T-cell (primary cell): ENCODE measurements at places on chromosomes 16 and 17. TPM values are rescaled to one million over a fixed set of nuclear protein-coding genes. Genes with fewer than 3 reads are reported as not detected.
A peak's percentile ranks its signal among the peaks of the same experiment; 100 is the strongest.

Gene KCNJ16
- total RNA-seq, result not detected

Gene KRT14
- total RNA-seq, result not detected

- peaks cover 81% of the 10 kb centered on the region for H3K27me3 ChIP-seq
- H3K4me1 ChIP-seq, result no peaks in the 10 kb centered on the region
- no peaks in the 10 kb centered on the region for H3K36me3 ChIP-seq
Observed at GRCh38 chr16:75262800-75263127, 11.3 kb upstream of the BCAR1 start.

Gene PTX4
- total RNA-seq, result not detected

DNA sequence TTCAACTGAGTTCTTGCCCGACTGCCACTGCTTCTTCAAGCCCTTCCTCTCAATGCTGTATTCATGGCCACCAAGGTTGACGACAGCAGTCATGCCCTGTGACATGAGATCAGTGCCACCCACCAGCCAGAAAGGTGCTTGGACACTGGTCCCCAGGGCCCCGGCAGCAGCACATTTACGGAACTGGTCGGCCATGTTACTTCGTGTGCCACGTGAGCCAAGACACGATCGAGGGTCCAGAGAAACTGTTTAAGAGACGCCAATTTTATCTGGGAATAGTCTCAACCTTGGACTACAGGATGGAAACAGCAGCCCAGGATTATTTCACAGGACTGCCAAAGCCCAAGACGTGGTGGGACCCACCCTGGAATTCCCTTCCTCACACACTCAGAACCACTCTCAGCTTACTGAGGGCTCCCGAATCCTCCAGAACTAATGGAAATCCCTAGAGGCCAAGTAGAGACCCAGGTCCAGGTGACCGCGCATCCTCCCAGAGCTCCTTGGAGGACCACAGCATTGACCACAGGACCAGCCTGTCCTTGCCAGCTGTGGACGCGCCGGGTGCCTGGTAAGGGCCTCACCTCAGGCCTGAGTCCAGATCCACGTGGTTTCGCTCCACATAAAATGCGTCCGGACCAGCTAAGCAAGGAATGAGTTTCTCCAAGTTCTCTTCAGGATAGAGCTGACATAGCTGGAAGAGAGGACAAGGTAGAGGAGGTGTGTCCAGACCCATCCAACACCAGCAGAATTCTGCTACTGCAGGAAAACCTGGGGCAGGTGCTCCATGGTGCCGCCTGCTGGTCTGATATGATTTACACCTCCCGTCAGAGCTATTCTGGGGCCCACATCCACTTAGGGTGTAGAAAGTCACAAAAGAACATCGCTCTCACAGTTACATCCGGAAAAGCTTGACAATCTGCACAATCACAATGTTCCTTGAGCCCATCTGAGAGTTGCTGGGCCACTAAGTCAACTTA lies 28.2 kb downstream of the MAP1LC3B start:
- H3K27me3 ChIP-seq, result no peaks in the 10 kb centered on the region
- H3K4me3 ChIP-seq, result no peak overlapping the region
- no peak overlapping the region for H3K27ac ChIP-seq
- no peaks in the 10 kb centered on the region for H3K4me1 ChIP-seq

GRCh38 chr17:43020030-43020621 lies 2.1 kb downstream of the VAT1 start:
- DNase-seq, result no peak
- no peaks in the 10 kb centered on the region for H3K27me3 ChIP-seq
- peaks cover 58% of the 10 kb centered on the region for H3K4me1 ChIP-seq
- no peak overlapping the region for H3K27ac ChIP-seq

DNA sequence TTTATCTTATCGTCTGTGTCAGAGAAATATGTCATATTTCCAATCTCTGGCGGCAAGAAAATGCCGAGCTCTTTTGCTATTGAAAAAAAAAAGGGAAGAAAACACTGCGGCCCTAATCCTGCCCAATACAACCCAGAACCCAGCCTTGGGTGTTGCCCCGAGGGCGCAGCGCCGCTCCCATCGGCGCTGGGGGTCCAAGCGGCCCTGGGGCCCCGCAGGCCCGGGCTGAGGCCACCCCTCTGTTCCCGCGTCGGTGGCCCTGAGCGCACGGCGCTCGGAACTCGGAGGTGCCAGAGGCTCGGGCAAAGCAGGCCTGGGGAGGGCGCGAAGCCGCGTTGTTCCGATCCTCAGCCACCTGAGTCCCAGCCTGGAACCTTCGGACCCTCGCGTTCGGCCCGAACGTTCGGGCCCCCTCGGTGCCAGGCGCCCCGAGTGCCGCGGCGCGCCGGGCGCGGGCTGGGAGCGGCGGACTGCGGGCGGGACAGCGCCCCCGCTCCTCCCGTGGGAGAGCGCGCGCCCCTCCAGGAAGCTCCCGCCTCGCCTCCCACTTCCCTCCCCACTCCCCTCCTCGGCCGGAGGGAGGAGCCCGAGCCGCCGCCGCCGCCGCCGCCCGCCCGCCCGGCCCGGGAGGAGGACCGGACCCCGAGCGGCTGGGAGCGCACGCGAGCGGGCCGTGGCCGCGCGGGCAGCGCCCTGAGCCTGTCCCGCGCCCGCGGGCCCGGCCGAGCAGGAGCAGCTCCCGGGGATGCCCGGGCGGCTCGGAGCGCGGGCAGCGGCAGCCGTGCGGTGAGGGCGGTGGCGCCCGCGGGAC lies at the start of gene CPNE2:
Gene CPNE2, plus strand, starts transcription at position 609 of the 811 bp plus-strand sequence. CDS start 18,160 bp downstream, outside the sequence.
- no peaks in the 10 kb centered on the region for H3K27me3 ChIP-seq
- DNase-seq, result no peak
- H3K36me3 ChIP-seq, result no peaks in the 10 kb centered on the region
- no peak within 1 kb of the TSS for H3K27ac ChIP-seq
- H3K4me1 ChIP-seq, result peaks cover 2% of the 10 kb centered on the region

GRCh38 chr17:30429155-30429554 lies 48.1 kb upstream of the GOSR1 start:
- H3K36me3 ChIP-seq, result no peaks in the 10 kb centered on the region
- H3K27me3 ChIP-seq, result no peaks in the 10 kb centered on the region
- no peak overlapping the region for H3K4me3 ChIP-seq
- no peak for DNase-seq
- no peaks in the 10 kb centered on the region for H3K4me1 ChIP-seq

GRCh38 chr17:33523577-33523981 lies 230.5 kb upstream of the ASIC2 start:
- H3K4me1 ChIP-seq, result no peaks in the 10 kb centered on the region
- peaks cover 19% of the 10 kb centered on the region for H3K27me3 ChIP-seq
- H3K27ac ChIP-seq, result no peak overlapping the region
- H3K4me3 ChIP-seq, result no peak overlapping the region
- no peak for DNase-seq

GRCh38 chr16:8867216-8867931 lies 1.4 kb downstream of the CARHSP1 start:
- H3K27me3 ChIP-seq, result no peaks in the 10 kb centered on the region
- H3K4me1 ChIP-seq, result peaks cover 24% of the 10 kb centered on the region
- peak overlapping the region; percentile 14 for H3K27ac ChIP-seq
- H3K36me3 ChIP-seq, result no peaks in the 10 kb centered on the region
- DNase-seq, result no peak

DNA sequence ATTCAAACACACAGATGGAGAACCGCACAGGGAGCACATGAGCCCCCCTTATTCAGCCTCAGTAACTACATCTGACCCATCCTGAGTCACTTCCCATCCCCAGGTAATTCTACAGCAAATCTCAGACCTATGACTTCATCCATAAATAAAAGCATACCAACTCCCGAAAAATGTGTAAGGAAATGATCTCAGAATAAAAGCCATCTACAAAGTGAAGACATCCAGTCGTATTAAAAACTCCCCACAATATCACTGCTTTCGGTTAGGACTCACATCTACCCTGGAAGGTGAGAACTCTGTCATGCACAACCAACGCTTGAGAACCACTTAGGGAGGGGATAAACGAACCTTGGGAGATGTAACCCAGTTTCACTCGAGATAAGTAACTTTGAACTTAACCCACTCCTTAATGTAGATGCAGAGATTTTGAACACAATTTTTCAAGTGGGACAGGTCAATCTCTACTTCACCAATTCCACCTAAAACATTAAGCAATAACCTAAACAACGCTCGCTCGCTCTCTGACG lies 1.3 kb downstream of the USP36 start:
- peaks cover 6% of the 10 kb centered on the region for H3K36me3 ChIP-seq
- H3K4me1 ChIP-seq, result peaks cover 12% of the 10 kb centered on the region
- H3K27ac ChIP-seq, result peak overlapping the region; percentile 79

- H3K36me3 ChIP-seq, result no peaks in the 10 kb centered on the region
- DNase-seq, result no peak
- H3K4me1 ChIP-seq, result no peaks in the 10 kb centered on the region
- no peak overlapping the region for H3K27ac ChIP-seq
- H3K4me3 ChIP-seq, result no peak overlapping the region
- H3K27me3 ChIP-seq, result no peaks in the 10 kb centered on the region
Observed at GRCh38 chr17:56165072-56165641, 11.9 kb downstream of the ANKFN1 start.

- no peaks in the 10 kb centered on the region for H3K36me3 ChIP-seq
- no peak overlapping the region for H3K4me3 ChIP-seq
- peaks cover 5% of the 10 kb centered on the region for H3K27me3 ChIP-seq
- H3K4me1 ChIP-seq, result no peaks in the 10 kb centered on the region
Observed at GRCh38 chr16:85402910-85403692, 210.0 kb upstream of the GSE1 start.

DNA sequence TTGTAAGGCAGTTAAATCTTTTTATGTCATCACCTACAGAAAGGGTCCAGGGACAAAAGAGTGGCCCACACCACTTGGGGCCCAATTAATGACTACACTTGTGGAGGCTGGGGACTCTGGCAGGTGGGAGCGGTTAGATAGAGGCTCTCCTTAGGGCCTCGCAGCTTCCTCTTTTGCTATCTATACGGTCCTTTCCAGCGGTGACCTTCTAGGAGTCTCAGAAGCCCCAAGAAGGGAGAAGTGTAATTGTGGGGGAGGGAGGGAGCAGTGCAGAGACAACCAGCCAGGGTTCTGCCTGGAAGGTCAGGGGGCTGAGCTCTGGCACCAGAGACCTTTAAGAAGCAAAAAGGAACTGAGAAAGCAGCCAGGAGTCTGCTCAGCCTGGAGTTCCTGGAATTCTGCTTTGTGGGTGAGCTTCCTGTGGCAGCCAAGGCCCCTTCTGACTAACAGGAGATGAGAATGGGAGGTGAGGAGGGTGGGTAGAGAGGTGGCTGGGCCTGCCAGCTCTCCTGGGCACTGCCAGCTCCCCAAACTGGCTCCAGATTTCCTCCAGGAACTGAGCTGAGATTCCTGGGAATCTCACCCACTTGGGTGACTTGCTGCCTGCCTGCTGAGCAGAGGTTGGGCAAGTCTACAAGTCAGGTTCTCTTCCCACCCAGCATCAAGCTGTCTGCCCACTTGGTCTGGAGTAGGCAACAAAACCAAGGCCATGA lies 16.3 kb upstream of the MAP3K14 start:
- H3K4me1 ChIP-seq, result peaks cover 8% of the 10 kb centered on the region
- H3K4me3 ChIP-seq, result no peak overlapping the region
- DNase-seq, result no peak
- no peak overlapping the region for H3K27ac ChIP-seq
- no peaks in the 10 kb centered on the region for H3K36me3 ChIP-seq

Gene MVP
- 173 TPM for total RNA-seq

- no peak overlapping the region for H3K4me3 ChIP-seq
- no peak overlapping the region for H3K27ac ChIP-seq
- peaks cover 34% of the 10 kb centered on the region for H3K4me1 ChIP-seq
- no peak for DNase-seq
- H3K27me3 ChIP-seq, result no peaks in the 10 kb centered on the region
Observed at GRCh38 chr17:7222972-7223292, 3.2 kb downstream of the ACADVL start.

GRCh38 chr17:3982541-3983017 lies 18.3 kb upstream of the ATP2A3 start:
- no peaks in the 10 kb centered on the region for H3K4me1 ChIP-seq
- no peak for DNase-seq
- H3K4me3 ChIP-seq, result no peak overlapping the region
- no peaks in the 10 kb centered on the region for H3K27me3 ChIP-seq
- no peaks in the 10 kb centered on the region for H3K36me3 ChIP-seq

DNA sequence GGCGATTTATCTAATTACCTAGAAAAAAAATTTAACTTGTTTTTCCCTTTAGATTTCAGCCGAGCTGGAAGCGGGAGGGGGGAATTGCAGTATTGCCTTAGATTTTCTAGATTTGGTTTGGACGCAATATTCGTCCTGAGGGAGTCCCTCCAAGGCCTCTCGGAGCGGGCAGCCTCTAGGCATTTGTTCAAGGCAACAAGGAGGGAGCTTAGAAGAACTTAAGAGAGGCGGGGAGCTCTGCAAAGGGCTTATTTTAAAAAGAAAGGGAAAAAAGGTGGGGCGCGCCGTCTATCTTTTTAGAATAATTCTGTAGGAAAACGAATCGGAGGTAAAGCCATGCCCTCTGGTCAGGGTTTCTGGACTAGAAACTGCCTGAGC lies 407 bp upstream of the TMEM94 start:
- H3K27me3 ChIP-seq, result no peaks in the 10 kb centered on the region
- peaks cover 18% of the 10 kb centered on the region for H3K4me1 ChIP-seq
- H3K4me3 ChIP-seq, result peak overlapping the region; percentile 96

DNA sequence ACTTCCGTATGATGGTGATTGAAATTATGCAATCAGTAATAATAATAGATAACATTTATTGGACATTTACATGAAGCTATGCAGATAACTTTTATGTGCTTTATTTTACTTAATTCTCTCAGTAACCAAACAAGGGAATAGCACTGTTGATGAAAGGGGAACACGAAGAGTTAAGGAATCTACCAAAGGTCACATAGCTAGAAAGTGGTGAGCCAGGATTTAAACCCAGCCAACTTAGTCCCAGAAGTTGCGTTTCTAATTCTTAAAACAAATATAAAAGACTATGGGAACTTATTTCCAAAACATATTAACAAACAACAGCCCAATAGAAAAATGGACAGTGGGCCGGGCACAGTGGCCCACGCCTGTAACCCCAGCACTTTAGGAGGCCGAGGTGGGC lies 9.7 kb downstream of the SPNS3 start:
- H3K4me1 ChIP-seq, result no peaks in the 10 kb centered on the region
- H3K4me3 ChIP-seq, result no peak overlapping the region
- no peak for DNase-seq
- no peak overlapping the region for H3K27ac ChIP-seq

GRCh38 chr16:3716831-3717234 lies 491 bp downstream of the TRAP1 start:
- H3K36me3 ChIP-seq, result peaks cover 10% of the 10 kb centered on the region
- DNase-seq, result no peak
- peaks cover 11% of the 10 kb centered on the region for H3K4me1 ChIP-seq
- peak overlapping the region; percentile 60 for H3K27ac ChIP-seq

GRCh38 chr16:87570938-87571867 lies 31.1 kb upstream of the JPH3 start:
- no peak overlapping the region for H3K4me3 ChIP-seq
- no peaks in the 10 kb centered on the region for H3K36me3 ChIP-seq
- H3K27me3 ChIP-seq, result peaks cover 2% of the 10 kb centered on the region
- H3K4me1 ChIP-seq, result no peaks in the 10 kb centered on the region

Gene WRAP53
- 8.0 TPM for total RNA-seq

Gene KRT26
- total RNA-seq, result not detected
